ENCODE measurements at places on chromosomes 7 and 10.

DNA sequence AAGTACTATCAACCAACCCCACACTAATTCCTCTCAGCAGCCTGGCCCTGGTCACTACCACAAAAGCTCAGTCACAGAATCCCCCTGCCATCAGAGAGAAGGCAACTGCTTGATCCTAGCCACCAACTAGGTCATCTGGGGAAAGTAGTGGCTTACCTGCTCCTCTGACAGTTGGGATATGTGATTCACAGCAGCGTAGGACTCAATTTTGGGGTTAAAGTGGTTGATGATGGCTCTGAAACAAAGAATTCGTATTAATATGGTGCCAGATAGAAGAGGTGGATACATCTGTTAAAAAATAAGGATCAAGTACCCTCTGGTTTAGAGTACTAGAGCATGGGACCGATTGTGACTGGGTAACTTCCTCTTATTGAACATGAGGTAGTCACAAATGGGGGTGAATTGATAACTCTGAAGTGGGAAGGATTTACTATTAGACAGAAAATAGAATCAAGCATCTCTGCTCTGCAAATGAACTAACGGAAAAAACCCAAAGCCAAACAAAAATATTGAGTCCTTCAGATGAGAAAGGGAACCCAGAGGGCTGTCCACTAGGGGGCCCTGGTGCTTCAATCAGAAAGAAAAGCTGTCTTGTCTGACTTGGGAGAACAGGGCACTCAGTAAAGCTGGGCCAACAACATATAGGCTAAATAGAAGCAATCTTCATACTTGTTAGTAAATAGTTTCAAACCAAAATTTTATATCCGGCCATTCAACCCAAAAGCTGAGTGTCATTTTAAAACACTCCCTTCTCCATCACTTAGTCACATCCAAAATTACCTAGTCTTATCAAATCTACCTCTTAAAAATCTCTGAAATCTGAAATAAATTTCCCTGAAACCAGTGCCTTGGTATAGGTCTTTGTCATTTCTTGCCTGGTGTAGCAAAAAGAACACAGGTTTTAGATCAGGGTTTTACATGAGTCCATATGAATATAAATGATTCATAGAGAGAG lies 45.9 kb upstream of the KCNIP2 start:
- peak; percentile 9 for DNase-seq

DNA sequence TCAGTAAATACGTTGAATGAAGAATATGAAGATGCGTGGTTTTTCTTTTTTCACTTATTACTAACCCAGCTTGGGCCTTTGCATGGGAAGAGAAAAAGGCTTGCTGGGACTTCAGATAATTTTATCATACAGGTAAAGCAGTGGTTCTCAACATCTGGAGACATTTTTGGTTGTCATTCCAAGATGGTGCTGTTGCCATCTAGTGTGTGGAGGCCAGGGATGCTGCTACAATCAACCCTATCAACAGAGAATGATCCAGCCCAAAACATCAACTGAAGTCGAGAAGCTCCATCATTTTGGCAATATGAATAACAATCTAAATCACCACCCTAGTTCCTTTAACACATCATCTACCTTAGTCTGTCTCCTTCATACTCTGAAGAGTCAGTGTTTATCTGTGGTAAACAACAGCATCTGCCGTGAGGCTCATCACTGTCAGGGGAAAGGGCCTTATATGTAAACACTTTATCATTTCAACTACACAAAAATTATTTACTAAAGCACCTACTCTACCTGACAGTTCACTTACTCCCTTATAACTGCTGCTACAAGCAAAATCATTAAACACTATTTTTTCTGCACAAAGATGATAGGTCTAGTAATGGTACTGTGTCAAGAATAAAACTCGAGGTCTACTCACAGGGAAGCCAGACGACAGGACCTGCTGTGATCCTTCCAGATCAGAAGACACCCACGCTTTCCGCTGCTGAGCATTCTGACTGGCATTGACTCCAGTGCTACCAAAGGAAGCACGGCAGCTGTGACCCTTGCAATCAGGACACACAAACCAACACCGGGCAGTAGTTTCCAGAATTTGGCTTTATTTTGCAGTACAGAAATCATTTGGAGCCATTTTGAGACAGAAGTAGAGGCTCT lies 48.6 kb downstream of the GDI2 start:
- DNase-seq: no peak

GRCh38 chr7:70481570-70482123 lies 650.3 kb upstream of the GALNT17 start:
- no peak for DNase-seq

GRCh38 chr10:65430979-65431378 lies 1494.9 kb upstream of the LRRTM3 start:
- DNase-seq: no peak

- no peak for DNase-seq
These were observed 21.0 kb downstream of the OR2F1 start for GRCh38 chr7:143975617-143976016.

DNA sequence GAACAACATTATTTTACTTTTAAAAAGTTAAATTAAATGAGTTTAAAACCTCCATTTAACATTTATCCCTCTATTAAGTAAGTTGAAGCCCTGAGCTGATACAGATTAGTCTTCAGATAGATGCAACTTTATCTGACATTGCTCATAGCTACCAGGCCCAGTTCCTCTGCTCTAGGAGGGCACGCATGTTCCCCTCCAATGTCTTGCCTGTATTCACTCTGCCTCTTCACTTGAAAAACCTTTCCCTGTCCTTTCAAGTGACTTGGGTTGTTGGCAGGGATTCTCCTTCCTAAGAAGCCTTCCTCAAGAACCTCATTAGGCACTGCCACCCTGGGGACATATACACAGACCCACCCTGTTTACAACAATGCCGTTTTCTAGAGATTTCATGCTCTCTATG lies 270.4 kb downstream of the RELN start:
- no peak for DNase-seq

DNA sequence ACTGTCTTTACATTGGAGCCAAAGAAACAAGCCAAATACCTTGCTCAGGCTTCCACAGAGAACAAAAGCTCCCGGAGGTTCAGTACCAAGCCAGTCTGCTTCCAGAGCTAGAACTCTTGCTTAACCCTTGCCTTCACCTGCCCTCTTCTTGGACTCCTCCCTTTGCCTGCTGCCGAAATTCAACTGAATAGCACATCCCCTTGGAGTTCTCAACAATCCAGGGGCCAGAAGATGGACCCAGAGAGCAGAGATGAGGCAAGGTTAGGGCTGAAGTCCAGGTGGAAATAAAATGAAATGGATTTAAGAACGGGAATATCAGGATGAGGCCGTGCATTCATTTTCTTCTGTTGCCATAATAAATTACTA lies 876 bp upstream of the PIK3AP1 start:
- DNase-seq: no peak
